NCI-H510A (cell line): ENCODE measurements at places on chromosomes 2 and 18.

DNA sequence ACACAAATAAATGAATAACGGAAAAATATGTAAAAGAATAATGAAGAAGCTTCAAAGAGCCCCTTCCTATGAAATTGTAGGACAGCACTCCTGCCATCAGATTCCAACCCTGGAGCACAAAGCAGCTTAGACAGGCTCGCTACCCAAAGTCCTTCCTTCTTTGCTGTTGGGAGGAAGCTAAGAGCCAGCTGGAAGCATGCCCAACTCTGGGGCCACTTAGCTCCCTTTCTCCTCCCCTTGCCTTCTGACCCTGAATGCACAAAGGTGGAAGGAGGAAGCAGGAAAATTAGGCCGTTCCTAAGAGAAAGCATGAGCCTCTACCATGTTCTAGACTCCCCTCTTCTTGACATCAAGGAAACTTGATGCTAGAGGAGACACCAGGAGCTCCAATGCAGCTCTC lies 700.8 kb downstream of the RNF144A start:
- DNase-seq = no peak

- peak; percentile 63 for DNase-seq
These were observed 164.1 kb downstream of the DCDC2C start for GRCh38 chr2:3867469-3867868.

GRCh38 chr2:108805782-108806181 lies 19.2 kb downstream of the CCDC138 start:
- DNase-seq = no peak

DNA sequence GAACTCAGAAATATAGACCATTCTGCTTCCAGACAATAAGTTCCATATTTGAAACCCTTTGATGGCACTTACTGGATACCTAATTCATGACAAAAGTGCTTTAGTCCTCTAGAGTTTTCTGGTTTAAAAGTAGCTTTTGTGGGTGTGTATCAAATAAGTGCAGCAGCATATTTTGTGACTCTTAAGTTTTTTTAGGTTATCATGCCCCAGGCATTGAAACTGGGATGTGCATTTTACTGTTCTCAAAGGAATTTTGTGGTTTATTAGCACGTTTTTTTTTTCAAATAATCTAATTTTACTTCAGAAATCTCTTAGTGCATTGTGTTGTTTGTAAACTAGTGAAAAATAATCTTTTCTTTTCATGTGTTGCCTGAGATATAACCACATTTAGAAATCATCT lies 1.5 kb downstream of the XRCC5 start:
- no peak for DNase-seq

- no peak for DNase-seq
These were observed 29.4 kb downstream of the ZFP36L2 start for GRCh38 chr2:43196768-43197587.

DNA sequence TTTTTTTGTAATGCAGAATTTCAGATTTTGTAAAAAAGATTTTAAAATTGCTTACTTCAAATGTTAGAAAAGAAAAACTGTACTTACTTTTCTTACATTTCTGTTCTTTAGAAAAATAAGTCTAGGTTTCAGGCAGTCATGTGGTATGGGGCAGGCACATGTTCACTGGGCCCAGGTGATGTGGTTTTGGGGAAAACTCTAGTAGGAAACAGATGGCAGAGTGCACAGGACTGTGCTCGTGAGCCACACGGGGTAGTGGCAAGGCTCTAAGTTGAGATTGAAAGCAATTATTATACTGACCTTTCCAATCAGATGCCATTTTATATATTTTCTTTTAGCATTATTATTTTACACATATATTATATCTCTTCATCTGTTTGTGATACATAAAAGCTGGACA lies 1036.9 kb upstream of the TMEFF2 start:
- DNase-seq = no peak

GRCh38 chr2:203594541-203594940 lies 59.4 kb upstream of the RAPH1 start:
- DNase-seq = no peak

- DNase-seq = no peak
These were observed 105.6 kb downstream of the CRIM1 start for GRCh38 chr2:36461039-36461681.

GRCh38 chr18:25010623-25011374 lies 341.2 kb downstream of the ZNF521 start:
- no peak for DNase-seq

GRCh38 chr18:25230658-25231326 lies 121.2 kb downstream of the ZNF521 start:
- no peak for DNase-seq

- DNase-seq = no peak
These were observed 1.1 kb downstream of the L3MBTL4 start for GRCh38 chr18:6413579-6414117.

- DNase-seq = no peak
These were observed 48.8 kb upstream of the TMEFF2 start for GRCh38 chr2:192243488-192243887.

GRCh38 chr2:75647771-75648170 lies 1.2 kb downstream of the MRPL19 start:
- DNase-seq = no peak

- DNase-seq = no peak
These were observed 1.1 kb downstream of the SLC38A11 start for GRCh38 chr2:164954186-164954585.

- DNase-seq = no peak
These were observed 7.9 kb downstream of the IL1RN start for GRCh38 chr2:113135317-113135716.

DNA sequence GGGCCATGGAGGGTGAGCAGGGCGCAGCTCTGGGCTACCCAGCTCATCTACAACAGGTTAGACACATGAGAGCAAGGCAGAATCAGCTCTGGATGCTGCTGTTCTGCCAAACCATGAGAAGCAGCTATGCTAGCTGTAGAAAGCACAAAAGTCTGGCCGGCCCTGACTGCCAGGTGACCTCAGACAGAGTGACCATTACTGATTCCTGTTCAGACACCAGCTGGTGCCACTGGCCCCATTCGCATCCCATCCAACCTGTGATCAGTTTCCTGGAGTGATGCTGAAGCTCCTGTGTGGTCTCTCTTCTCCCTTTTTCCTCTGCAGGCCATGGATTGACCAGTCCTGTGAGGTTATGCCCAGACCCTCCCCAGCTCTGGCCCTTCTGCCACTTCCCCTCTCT lies 14.3 kb downstream of the RBMS1 start:
- DNase-seq = no peak

GRCh38 chr18:75400366-75400765 lies 27.1 kb downstream of the SMIM21 start:
- DNase-seq = no peak

- DNase-seq = no peak
These were observed 247.8 kb upstream of the CWC22 start for GRCh38 chr2:180254872-180255271.

GRCh38 chr2:2031101-2031500 lies 286.8 kb upstream of the PXDN start:
- no peak for DNase-seq

- no peak for DNase-seq
These were observed 23.3 kb upstream of the RMC1 start for GRCh38 chr18:23479829-23480505.

- no peak for DNase-seq
These were observed 321.0 kb upstream of the RAB6C start for GRCh38 chr2:129658430-129658829.
